ENCODE measurements at places on chromosomes 2 and 18. TPM values are rescaled to one million over a fixed set of nuclear protein-coding genes. Genes with fewer than 3 reads are reported as not detected.
A peak's percentile ranks its signal among the peaks of the same experiment; 100 is the strongest.

GRCh38 chr2:641872-642815 lies 35.1 kb downstream of the TMEM18 start:
- no peak for DNase-seq

DNA sequence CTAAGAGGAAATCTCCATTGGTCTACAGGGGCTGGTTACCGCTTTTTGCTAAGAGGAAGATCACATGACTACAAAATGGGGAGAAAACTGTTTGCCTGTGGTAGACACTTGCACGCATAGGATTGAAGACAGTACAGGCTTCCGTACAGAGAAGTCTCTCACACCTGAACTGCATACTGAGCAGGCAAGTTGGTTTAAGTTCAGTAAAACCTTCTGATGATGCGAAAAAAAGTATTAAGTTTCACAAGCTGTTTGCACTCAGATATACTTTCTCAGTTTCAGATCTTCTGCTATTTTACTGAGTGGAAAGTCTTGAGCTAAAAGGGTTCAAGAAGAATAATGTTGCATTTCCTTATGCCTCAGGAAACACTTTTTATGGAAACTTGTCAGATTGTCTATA lies 292.2 kb upstream of the MC4R start:
- DNase-seq: no peak

Gene TEX44
- polyA plus RNA-seq: not detected

DNA sequence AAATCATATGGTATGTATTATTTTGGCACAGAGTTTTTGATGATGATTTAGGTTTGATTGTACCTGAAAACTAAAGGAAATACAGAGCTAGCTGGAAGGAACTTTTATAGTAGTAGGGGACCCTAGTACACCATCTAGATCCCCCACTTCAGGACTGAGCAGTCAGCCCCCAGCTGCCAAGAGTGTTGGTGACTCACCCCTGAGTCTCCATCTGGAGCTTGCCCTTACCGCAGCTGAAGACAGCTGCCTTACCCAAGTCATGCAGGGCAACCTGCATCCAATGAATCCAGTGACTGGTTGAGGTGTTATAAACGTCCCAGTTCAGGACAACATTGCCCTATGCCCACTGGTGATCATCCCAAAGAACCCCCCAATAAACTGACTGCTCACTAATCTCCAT lies 15.3 kb downstream of the PMS1 start:
- DNase-seq: no peak

DNA sequence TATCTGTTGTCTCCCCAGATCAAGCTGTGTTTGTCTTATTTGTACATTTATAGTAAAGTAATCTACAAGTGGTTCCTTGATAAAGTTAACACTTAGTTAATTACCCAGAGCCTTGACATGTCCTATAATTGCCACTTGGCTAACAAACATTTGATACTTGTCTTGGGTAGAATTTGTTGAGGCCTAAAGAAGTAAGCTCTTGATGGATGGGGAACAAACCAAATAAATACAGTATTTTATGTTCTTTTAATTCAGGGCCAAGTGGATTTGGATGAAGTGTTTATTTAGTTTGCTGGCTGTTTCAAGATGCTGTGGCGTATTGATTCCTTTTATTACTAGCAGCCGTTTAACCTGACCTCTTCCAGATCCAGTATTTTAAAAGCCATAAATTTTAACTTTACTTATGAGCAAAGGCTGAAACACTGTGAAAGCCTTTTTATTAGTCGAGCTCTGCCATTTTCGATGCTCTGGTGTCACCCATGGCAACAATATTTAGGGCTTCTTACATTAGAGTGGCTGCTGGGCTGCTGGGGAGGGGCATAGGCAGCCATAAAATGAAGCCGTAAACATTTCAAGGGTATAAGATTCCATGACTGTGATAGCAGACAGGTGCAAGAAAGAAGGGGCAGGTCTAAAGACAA lies 401.6 kb upstream of the NRP2 start:
- no peak for DNase-seq

DNA sequence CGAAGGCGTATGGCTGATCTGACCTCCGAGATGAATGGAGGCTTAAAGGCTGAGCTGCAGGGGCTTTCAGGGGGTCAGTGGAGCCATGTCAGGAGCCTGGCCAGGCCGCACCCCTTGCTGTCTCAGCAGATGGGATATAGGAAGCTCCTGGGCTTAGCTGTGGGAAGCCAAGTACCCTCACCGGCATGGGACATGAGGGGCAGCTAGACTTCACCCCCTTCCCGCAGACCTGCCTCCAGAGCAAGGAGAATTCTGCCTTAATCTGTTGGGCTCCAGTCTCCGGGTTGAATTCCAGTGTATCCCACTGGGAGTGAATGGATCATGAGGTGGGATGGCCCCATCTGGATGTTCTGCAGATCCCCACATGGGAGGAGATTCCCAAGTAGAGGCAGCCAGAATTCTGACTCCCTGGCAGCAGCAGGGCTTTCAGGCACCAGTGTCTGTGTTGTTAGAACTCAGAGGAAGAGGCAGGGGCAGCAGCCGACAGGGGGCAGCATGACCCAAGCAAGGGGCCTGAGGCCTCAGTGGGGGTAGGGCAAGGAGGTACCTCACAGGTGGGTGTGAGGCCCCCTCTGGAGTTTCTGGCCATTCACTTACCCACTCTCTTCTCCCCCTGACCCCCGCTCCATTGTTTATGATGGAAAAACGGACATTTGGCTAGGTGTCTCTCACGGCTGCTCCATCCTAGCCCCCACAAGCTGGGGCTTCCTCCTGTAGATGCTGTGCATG lies 19.1 kb downstream of the CAPG start:
- peak; percentile 63 for DNase-seq

DNA sequence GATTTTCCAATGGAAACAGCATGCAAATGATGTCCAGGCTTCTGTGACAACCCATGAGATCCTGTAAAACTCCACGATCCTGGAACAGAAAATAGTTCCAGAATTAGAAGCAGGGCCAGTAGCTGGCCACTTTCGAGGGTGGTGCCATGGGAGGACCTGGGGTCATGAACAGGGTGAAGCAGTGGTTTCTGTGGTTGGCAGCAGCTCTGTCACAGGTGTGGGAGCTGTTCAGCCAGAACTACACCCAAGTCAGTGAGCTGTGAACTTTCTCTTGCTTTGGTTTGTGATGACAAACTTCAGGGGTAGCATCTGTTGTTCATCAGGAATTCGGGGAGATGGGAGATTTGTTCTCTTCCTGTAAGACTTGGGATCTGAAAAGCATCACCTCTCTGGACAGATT lies 314.4 kb upstream of the NT5C1B start:
- DNase-seq: no peak

- no peak for DNase-seq
Measured at GRCh38 chr2:238382381-238382781, 44.3 kb upstream of the ASB1 start.

GRCh38 chr2:15899751-15900493 lies 40.4 kb upstream of the MYCN start:
- DNase-seq: no peak

DNA sequence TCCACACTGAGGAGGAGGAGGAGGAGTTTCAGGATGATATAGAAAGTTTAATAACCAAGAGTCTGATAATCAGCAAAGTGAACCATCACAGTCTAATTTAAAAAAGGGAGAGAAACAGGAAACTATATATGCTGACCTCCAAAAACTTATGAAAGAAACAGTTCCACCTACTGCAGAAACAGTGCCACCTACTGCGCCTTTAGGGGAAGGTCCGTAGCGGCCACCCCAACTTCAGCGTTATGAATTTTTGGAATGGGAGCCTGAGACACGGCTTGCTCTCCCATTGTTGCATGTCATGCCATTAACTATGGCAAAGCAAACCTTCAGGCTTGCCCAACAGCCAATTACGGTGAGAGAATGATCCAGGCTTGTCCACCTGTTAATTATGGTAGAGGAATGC lies 1719.2 kb upstream of the LRRTM1 start:
- no peak for DNase-seq

DNA sequence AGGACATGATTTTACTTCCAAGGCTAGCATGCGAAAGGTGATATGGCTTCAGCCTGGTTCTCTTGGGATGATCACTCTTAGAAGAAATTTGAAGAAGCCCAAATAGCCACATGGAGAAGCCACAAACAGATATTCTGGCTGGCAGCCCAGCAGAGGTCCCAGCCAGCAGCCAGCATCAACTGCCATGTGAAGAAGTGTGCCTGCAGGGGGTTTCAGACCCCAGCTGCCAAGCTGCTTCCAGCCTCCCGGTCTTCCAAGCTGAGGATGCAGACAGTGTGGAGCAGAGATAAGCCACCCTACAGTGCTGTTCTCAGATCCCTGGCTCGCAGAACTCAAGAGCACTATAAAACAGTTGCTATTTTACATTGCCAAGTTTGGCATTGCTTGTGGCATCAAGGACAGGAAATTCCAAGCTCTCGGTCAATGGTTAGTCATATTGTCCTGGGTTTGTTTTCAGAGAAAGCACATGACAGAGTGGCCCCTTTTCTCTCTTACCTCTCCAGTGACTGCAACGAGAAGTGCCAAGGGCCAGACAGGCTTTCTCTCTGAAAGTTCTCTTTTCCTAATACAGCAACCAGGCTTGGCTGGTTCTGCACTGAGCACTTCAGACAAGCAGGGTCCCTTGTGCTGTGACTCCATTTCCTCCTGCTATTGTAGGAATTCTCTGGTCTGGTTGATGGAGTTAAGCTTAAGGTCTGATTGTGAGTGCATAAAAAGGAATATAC lies 223.7 kb downstream of the ANKRD30B start:
- DNase-seq: no peak

- DNase-seq: no peak
Measured at GRCh38 chr18:24436939-24437338, 10.5 kb downstream of the IMPACT start.

Gene FECH
- polyA plus RNA-seq: 19.4 TPM

DNA sequence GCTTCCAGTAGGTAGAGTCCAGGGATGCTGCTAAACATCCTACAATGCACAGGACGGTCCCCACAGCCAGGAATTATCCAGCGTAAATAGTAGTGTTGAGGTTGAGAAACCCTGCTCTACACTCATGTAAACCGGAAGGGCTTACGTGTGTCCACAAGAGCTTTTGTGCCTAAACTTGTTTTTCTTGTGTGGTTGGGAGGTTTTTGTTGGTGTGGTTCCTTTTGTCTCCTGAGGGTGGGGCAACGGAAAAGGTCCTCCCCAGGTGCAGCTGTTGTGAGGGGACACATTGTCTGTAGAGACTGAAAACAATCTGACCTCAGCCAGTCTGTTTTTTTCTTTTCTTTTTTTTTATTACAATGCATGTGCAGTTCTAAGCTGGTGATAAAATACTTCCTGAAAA lies 72.7 kb upstream of the MGAT5 start:
- peak; percentile 39 for DNase-seq

DNA sequence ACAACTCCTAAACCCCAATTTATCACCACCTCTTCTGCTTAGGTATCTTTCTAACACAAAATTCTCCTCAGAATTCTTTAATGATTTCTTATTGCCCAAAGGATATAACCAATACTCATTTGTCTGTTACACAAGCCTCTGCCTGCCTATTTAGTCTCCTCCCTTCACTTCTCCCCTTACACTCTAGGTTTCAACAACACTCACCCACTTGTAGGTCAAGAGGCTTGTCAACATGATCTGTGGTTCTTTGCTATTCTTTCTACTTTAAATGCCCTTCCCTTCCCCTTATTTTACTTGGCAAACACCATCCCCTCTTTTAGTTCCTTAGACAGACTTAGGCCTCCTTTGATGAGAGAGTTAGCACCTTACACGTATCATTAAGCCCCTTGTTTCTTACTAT lies 69.0 kb upstream of the C2orf15 start:
- no peak for DNase-seq

- DNase-seq: no peak
Measured at GRCh38 chr18:312415-312814, 44.6 kb upstream of the THOC1 start.

Gene TWSG1
- 5.0 TPM for polyA plus RNA-seq

DNA sequence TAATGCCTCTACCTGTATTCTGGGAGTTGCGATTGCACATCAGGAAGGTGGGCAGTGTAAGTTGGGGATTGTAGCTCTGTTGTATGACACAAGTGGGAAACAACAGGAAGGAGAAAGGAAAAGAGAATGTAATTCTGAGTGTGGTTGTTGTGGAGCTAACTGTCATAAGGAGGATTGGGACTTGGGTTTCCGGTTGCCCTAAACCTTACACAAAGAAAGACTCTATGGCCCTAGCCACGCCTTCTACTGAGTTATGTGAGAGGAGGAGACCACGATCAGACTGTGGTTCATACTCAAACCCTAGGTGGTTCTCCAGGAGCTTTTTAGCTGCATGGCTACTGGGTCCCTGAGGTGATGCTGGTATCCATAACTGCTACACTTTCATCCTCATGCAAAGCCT lies 86.5 kb downstream of the TANC1 start:
- DNase-seq: no peak

DNA sequence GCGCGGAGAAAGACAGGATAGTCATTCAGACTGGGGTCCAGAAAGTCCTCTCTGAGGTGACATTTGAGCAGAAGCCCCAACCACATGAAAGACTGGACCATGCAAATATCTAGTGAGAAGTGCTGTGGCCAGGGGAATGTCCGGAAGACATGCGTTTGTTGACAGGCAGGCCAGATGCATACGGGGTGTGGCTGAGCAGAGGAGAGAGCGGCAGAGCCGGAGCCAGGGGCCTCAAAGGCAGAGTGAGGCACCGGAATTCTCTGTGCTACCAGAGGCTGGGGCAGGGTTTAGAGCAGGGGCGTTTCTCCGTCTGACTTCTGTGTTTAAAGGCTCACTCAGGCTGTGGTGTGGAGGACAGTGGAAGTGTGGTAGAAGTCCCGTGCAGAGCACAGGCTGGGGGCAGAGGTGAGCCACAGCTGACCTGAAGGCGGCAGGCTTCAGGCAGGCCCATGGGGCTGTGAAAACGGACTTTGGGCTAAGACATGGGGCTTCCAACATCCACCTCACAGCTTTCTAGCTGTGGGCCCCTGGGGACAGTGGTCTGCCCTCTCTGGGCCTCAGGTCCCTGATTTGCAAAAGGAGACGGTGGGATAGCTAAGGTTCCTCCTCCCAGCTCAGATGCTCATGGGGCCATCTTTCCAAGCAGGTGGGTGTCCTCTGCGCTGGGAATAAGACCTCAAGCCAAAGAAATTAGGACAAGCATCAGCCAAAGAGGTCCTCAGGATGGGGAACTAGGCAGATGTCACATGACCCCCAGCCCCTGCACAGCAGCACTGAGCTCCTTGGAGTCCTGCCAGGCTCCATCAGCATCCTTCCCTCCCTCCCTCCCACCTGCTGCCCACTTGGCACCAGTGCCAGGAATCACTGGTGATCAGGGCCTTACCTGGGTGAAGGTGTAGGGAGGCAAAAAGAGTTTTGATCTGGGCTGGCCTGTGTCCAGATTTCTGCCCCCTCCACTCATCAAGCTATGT lies 11.2 kb downstream of the RUFY4 start:
- no peak for DNase-seq

Gene CD8B2
- polyA plus RNA-seq: not detected

GRCh38 chr2:85449214-85449588 lies 30.7 kb downstream of the SH2D6 start:
- DNase-seq: no peak

All from naive thymus-derived CD4-positive, alpha-beta T cell (primary cell).